ENCODE measurements at places on chromosomes 5 and 9.

- DNase-seq = no peak
These were observed 115.9 kb downstream of the ADAMTS2 start for GRCh38 chr5:179229331-179229831.

DNA sequence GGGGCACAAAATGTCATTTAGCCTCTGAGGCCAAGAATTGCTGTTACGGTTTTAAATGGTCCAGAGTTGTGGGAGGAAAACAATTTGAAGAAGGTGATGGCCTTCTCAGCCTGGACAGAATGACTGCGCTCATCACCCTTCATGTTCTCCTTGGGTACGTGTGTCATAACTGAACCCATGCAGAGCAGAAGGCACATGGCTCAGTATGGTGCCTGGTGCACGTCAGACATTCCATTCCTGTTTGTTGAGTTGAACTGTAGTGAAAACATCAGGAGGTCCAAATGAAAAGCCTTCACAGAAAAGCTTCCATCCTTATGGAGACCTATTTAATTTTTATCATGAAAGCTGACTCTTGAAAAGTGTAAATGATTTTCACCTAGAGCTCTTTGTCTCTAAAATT is 133.2 kb downstream of the CFAP90 start:
- no peak for DNase-seq

DNA sequence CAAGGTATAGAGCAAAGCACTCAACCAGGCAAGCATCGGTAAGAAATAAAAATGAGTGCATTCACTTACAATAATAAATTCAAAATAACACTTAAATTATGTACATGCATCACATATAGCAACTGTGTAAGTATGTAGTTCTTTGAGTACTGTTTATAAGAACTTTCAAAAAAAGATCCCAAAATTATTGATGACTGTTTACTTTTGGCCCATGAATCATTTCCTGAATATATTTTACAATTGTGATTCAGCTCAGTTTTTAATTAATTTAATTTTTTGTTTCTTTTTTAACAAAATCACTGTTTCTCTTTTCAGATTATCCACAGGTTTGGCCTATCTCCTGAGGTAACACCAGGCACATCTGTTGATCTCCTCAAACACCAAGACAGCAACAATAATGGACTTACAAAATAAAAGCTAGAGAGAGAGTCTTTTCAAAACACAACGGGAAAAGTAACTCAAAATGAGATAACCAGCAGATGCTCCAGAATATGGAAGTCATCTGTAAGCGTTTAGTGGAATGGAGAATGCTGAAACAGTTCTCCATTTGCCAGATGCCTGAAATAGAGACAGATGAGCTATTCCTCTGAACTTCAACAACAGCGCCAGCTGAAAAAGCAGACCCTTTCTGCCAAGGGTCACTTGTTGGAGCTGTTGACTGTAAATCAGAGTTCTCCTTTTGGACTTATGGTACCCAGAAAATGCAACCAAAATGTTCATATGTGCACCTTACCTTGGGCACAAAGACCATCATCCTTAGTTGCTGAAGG is 348.6 kb upstream of the RGMB start:
- DNase-seq = no peak

GRCh38 chr5:130335117-130335516 is 430.9 kb downstream of the CHSY3 start:
- no peak for DNase-seq

GRCh38 chr5:109553846-109554245 is 135.9 kb upstream of the MAN2A1 start:
- no peak for DNase-seq

DNA sequence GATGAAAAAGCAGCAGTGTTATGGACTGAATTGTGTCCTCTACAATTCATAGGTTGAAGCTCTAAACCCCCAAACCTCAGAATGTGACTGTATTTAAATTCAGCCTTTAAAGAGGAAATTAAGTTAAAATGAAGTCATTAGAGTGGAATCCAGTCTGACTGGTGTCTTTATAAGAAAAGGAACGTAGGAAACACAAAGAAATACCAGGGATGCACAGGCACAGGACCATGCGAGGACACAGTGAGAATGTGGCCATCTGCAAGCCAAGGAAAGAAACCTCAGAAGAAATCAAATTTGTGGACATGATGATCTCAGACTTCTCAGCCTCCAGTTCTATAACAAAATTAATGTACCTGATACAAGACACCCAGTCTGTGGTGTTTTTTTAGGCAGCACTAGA is 971.2 kb upstream of the CDH9 start:
- DNase-seq = no peak

- no peak for DNase-seq
These were observed 5.7 kb downstream of the NFIB start for GRCh38 chr9:14307989-14308852.

GRCh38 chr5:121962958-121963357 is 1.2 kb downstream of the SRFBP1 start:
- DNase-seq = no peak

DNA sequence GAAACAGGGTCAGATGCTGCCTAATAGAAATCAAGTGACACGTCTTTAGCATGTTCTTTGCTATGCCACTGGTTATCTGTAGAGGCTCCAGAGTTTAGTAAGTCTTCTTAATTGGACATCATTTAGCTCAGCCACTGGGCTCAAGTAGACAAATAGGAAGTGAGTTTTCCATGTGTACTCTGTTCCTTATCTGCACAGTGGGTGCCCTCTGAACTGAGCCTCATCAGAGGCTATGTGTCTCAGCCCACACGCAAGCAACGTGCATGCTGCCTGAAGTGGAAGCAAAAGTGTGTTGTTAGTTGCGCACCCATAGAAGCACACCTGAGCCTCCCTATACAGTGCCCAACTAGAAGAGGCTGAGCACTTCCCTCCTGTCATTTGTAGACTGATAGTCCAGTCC is 134.7 kb downstream of the SEMA5A start:
- no peak for DNase-seq

- no peak for DNase-seq
These were observed 730.9 kb upstream of the TYRP1 start for GRCh38 chr9:11962327-11962726.

DNA sequence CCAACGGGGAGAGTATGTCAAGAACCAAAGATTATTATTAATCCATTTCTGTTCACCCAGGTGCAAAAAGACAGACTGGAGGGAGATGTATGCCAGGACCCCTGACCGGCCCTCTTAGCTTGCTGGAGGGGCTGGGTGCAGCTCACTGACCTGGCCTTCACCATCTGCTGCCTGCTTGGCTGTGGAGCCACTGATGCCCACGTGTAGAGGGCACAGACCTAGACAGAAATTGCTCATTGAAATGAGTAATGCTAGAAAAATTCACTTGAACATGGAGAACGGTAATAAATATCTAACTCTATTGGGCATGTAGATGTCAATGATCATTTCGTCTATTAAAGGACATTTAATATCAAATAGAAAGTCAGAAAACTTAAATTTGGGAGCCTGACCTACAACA is 58.8 kb upstream of the ERCC6L2 start:
- no peak for DNase-seq

DNA sequence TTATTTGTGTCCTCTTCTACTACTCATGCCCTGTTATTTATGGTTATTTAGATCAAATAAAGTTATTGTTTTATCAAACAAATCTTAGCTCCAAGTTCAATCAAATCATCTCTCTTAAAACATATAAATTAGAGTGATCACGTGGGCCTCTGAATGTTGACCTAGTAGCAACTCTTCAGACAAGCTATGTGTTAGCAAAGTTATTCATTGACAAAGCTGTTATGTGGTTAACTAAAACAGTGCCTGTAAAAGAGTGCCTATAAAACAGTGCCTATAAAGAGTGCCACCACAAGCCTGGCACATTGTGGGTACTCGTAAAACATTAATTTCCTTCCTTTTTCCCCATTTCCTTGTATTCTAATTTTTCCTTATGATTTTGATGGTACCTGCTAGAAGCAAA is 421.9 kb downstream of the HCN1 start:
- no peak for DNase-seq

DNA sequence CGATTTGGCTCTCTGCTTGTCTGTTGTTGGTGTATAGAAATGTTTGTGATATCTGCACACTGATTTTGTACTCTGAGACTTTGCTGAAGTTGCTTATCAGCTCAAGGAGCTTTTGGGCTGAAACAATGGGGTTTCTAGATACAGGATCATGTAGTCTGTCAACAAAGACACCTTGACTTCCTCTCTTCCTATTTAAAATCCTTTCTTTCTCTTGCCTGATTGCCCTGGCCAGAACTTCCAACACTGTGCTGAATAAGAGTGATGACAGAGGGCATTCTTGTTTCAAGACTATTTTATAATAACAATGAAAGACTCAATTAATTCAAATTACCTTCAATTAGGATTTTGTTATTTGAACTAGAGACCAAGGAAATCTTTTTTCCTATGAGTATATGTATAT is 692.5 kb downstream of the PRR16 start:
- DNase-seq = no peak

DNA sequence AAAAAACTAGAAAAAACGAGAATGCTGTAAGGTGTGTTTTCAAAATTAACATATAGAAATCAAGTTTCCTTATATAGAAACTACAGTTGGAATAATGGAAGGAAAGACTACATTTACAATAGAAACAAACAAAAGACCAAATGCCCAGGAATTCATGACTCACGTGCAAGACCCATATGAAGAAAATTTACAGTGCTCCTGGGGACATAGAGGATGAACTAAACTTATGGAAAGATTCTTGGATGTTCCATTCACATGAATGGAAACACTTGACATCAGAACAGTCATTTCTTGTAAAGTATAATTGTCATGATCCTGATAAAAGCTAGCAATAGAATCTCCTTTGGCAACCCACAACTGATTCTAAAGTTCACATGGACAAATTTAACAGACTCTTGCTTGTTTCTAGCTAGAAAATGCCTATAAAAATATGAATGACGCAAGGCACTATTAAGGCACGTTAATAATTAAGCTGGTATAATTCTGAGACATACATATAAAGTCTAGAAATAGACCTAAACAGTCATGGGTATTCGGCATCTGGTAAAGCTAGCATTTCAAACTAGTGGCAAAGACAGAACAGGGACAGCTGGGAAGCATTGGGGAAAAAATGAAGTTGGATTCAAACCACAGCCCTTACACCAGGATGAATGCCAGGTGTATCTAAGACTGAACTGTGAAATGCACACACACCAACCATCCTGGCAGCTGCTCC is 5.1 kb upstream of the ZFP62 start:
- DNase-seq = no peak

- DNase-seq = no peak
These were observed 228.0 kb downstream of the TLE4 start for GRCh38 chr9:79799691-79800335.

DNA sequence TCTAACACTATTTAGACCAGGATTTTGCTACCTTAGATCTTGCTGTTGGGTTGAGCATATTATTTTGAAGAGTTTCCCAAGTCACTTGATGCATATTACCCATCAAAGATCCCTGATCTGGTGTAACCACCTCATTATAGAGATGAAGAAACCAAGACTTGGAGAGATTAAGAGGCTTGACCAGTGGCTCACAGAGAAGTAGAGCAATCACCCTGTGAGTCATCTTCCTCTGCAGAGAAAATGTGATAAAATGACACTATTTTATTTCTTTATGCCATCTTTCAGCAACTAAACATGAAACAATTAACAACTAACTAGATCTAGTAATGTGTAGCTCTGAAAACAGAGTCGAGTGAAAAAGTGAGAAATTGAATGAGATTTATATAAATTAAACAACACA is 76.1 kb downstream of the KIF4B start:
- DNase-seq = no peak

All from stimulated activated CD8-positive, alpha-beta memory T cell treated with anti-CD3 and anti-CD28 coated beads, Interleukin-15, amount 100 ng/mL, for 4 hours (primary cell).